Activated naive CD8-positive, alpha-beta T cell treated with anti-CD3 and anti-CD28 coated beads, Interleukin-2, amount 10 ng/mL, durations not matched to agents 7 days and 5 days (primary cell): ENCODE measurements at places on chromosomes 13 and 19. TPM values are rescaled to one million over a fixed set of nuclear protein-coding genes. Genes with fewer than 3 reads are reported as not detected.

Gene COL4A1
- total RNA-seq, result not detected

Gene ATP1A3
- 7.1 TPM for total RNA-seq

- no peak for DNase-seq
These were observed 3.8 kb downstream of the CBY2 start for GRCh38 chr13:45705918-45706317.

- DNase-seq, result no peak
These were observed 3.5 kb downstream of the IER2 start for GRCh38 chr19:13153569-13154240.

Gene PABPC3
- 0.65 TPM for total RNA-seq

GRCh38 chr19:9903336-9903735 lies 33.0 kb downstream of the OLFM2 start:
- DNase-seq, result no peak

DNA sequence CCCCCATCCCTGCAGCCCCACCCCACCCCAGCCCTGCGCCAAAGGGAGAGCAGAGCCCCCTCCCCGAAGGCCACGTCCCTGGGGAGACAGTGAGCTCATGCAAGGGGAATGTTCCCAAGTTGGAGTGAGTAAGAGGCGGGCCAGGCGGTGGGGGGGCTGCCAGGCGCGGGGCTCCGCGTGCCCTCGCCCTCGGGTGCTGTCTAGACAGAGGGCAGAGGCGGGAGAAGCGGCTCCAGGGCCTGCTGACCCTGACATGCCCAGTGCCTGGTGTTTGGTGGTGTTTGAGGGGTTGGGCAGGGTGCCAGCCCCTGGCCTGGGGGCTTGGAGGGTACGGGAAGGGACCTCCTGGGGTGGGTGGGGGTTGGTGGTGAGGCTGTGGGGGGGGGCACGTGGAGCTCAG lies 1.0 kb downstream of the FSTL3 start:
- DNase-seq, result no peak
